ENCODE measurements at places on chromosomes 4 and X.

GRCh38 chr4:76120199-76120598 lies 28.0 kb downstream of the NUP54 start:
- DNase-seq, result no peak

DNA sequence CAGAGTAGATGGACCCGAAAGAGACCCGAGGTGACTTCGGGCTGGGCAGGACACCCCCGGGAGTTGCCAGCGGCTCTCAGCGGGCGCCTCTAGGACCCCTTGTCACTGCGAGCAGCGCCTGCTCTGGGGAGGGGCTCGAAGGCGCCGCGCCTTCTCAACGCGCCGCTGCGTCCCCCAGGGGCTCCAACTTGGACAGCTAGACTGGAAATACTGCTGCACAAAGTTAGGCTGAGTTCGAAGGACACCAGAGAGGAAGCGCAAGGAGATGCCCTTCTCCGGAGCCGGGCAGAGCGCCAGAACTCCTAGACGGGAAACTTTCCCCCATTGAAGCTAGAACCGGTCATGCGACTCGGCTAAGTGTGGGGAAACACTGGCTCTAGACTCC lies 493 bp upstream of the KCNIP4 start:
- DNase-seq, result peak; percentile 0

- no peak for DNase-seq
Observed at GRCh38 chr4:476501-476900, 22.5 kb downstream of the ZNF721 start.

DNA sequence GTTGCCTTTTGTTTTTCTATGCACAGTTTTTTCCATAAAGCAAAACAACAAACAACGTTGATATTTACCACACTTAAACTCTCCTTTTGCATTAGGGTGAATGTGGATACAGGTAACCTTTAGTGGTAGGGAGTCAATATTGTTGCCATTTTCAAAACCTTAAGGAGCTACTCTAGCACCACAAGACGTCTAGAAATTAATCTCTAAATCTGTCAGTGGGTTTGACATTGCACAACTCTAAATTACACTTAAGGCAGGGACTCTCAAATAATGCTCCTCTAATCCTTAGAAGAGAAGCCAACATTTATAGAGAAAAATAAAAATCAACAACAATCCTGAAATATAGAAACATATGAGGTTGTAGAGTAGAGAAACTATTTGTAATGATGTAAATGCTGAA lies 297.2 kb downstream of the UNC5C start:
- DNase-seq, result no peak

DNA sequence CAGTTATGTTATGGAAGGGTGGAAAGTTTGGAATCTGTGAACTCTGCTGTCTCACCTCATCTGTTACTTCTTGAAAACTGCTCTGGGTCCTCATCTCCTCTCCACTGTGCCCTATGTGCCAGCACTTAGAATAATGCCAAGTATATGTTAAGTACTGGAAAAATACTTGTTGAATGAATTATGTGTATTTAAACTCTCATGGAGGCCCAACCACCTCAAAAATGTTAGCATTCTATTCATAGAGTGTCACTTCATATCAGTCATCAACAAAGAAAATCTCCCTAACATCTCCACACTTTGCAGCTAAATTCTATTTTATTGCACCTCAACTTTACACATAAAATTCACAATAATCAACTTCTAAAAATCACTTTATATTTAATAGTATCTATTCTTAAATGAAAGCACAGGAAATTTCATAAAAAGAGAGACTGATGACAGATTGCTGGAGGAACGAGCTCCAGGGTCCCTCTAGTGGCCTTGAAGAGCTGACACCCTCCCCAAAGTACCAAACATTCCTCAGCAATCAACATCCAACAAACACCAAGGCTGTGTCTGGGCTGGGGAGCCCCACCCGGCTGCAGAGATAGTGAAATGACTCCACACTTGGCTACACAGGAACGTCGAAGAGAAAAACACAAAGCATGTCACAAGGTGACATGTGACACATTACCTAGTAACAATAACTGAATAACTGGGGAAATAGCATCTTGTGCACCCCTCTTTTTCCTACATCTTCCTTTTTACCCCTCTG lies 45.8 kb downstream of the SLC39A8 start:
- no peak for DNase-seq

DNA sequence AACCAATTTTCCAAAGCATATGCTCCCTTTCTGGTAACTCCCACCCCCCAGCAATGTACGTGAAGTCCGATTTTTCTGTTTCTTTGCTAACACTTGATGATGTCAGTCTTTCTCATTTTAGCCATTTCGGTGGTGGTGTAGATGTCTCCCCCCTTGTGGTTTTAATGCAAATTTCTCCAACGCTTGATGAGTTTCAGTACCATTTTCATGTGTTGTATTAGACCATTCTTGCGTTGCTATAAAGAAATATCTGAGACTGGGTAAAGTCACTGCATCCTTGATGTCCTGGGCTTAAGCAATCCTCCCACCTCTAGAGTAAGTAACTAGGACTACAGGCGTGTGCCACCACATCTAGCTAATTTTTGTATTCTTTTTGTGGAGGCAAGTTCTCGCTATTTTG lies 148.4 kb upstream of the VCX3A start:
- DNase-seq, result no peak

GRCh38 chr4:180571516-180572055 lies 1671.6 kb upstream of the TENM3 start:
- no peak for DNase-seq

GRCh38 chrX:68883800-68884199 lies 55.0 kb downstream of the EFNB1 start:
- no peak for DNase-seq

GRCh38 chr4:140281828-140282552 lies 91.5 kb upstream of the SCOC start:
- DNase-seq, result no peak

DNA sequence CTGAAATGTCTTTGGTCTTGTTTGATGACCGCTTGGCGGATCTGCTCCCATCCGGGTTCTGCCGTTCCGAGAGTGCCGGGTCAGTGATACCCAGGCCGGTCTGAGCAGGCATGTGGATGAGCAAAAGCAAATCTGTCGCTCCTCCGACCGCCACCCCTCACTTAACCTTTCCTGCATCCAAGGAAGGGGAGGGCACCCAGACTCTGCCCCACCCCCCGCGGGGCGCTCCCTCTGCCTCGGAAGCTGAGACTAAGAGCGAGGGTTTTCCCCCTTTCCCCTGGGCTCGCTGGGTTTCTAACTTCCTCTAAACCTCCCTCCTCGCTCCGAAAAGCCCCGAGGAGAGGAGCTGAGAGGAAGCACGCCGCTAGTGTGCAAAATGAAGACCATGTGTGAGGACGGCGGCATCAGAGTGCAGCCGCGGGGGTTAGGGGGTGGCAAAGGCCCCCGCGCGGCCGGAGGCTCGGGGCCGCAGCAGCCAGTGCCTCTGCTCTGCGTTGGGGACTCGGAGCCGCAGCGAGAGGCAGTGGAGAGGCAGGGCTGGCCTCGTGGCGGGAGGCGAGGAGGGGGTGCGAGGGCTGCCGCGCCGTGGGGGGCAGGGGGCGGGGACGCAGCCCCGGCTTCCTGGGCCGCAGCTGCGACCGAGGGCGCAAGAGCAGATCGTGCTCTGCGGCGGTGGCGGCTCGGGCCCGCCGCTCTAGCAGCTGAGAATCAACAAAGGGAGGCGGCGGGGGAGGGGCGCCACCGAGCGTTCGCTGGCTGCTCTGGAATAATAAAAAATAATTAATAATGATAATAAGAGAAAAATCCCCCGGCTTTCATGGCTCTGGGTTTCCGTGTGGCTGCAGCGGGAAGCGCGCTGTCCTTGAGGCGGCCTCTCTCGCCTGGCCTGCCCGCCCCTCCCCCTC lies 55.8 kb upstream of the BCOR start:
- DNase-seq, result peak; percentile 78

DNA sequence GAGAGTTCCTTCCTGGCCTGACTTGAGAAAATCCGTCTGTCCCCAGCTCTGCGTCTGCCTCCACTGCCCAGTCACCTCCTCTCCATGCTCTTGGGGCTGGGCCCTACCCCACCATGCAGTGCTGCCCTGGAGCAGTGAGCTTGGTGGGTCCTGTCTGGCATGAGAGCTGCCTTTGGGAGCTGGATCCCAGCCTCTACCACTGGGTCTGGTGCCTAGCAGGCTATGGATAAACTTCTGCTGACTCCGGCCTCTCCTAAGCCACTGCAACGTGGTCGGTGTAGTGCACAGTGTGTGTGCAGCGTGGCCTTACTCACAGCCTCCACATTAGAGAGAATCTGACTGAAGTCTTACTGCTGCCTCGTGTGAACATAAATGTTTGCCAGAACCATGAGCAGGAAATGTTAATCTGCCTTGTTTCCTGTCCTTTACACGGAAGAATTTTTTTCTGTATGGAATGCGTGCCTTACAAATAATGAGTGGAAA lies 47.6 kb downstream of the HTT start:
- DNase-seq, result no peak

GRCh38 chr4:15515106-15515505 lies 45.4 kb downstream of the CC2D2A start:
- DNase-seq, result no peak

DNA sequence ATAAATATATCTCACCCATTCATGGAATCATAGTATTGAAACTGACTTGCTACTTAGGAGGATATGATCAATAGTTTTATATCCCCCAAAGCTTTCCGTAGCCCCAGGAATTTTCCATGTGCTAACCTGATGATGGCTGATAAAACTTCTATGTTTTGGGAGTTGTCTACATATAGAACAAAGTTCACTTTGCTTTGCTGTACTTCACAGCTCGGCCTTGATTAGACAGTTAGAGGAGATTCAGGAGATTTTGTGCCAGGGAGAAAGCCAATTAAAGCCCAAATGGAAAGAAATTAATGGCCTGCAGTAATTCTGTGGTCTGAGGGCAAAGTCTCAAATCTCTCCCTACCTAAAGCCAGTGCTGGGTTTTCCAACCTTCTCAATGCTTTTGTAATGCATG lies 114.9 kb upstream of the SLC34A2 start:
- no peak for DNase-seq

DNA sequence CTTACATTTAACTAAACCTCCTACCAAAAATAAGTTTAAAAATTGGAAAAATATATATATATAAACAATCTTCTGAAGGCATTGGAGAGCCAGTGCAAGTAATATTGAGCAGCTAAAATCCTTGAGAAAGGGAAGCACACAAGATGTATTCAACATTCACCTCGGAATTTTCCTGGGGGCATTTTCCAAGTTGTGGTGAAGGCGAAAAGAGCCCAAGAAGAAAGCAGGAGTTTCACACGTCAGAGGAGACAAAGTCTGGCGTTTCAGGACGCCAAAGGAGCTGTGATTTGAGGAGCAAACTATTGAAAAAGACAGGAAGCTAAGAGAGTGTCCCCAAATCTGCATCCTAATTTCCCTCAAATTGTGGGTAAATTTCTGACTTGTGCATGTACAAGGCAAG lies 9.1 kb upstream of the GASK1B start:
- DNase-seq, result no peak

DNA sequence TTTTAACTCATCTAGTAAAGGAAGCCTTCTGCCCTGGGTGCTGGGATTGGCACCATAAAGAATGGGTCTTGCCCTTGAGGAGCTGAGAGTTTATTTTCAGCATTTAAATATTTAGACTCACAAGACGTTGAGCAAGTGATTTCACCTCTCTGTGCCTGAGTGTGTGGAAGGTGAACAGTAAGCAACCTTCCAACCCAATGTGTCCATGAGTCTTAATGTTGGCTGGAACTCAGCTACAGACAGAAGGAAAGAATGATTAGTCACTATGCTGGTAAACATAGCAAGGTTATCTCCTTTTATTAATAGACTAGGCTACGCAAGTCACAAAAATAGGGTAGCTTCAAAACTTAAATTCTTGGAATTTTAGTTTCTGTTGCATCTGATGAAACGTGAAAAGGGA lies 277.4 kb upstream of the GATB start:
- DNase-seq, result no peak

GRCh38 chr4:170682558-170683294 lies 593.0 kb upstream of the AADAT start:
- DNase-seq, result no peak

GRCh38 chr4:12576409-12576808 lies 907.7 kb downstream of the RAB28 start:
- DNase-seq, result no peak

DNA sequence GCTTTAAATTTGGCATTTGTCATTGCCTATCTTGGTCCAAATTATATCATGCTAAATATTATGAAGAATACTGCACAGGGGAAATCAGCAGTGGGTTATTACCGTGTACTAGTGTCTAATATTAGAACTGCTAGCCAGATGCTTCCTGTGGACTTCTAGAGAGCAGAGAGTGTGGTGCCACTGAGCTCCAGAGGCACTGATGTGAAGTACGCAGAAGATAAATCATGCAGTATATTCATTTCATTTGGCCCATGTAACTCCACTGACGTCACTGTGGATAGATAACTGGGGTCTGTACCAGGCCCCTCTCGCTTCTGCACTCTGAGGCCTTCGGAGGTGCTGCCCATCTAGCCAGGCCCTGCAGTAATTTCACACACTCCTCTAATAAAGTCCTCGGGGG lies 80.0 kb downstream of the ALPK1 start:
- no peak for DNase-seq

DNA sequence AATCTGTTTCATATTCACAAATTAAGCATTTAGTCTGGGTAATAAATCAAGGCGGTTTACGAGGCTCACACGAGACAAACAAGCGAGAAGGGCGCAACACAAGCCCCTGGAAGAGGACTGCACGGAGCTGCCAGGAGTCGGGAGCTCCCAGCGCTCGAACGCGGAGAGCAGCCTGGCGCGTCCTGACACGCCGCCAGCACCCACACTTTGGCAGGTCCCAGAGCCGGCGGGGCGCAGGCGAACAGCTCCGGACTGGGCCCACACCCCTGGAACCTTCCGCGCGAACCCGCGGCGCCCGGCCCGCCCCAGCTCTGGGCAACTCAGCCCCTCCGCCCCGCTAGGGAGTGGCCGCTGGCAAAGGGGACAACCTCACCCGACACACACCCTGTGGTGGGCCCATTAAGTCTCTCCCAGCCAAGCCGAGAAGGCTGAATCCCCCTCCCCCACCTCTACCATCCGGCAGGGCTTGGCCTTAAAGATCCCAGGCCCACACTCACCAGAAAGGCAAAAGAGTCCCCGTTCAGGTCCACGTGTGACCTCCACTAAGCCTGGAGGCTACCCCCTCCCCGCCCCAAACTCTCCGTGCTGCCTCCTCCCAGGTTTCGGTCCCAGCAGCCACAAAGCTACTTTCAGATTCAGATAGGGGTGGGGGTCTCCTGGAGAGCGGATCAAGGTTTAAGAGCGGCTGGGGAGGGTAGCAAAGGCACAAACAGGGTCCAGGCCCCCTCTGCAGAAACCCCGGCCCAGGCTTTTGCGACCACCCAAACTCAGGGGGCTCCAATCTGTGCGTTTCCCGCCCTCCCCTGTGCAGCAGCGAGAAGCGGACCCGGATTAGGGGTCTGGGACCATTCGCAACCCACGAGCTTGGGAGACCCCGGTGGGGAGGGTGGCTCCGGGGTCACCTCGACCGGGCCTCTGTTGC lies 47.5 kb upstream of the BCOR start:
- DNase-seq, result no peak

DNA sequence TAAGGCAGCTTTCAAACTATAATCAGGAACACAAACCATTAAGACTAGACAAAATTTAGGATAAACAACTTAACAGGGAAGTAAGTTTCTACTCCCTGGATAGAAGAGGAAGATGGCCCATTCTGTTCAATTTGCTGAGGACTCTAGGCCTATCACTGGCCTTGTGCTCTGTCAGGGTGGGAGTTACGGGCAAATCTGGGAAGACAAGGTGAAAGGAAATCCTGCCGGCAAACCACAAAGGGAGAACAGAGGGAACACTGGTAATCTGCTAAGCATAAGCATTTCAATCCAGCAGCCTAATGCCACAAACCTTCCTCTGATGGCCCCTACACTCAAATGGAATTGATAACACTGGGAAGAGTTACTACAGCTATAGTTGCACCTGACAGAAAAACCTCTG lies 8.3 kb downstream of the GPR82 start:
- no peak for DNase-seq

Data from activated naive CD8-positive, alpha-beta T cell treated with anti-CD3 and anti-CD28 coated beads for 36 hours (primary cell).